ENCODE measurements at places on chromosomes 16 and 17. TPM values are rescaled to one million over a fixed set of nuclear protein-coding genes. Genes with fewer than 3 reads are reported as not detected.

- H3K27ac ChIP-seq = peak overlapping the region; percentile 81
- no peaks in the 10 kb centered on the region for H3K27me3 ChIP-seq
- peak overlapping the region; percentile 47 for H3K4me3 ChIP-seq
Observed at GRCh38 chr17:15659663-15660062, 24.4 kb downstream of the TRIM16 start.

DNA sequence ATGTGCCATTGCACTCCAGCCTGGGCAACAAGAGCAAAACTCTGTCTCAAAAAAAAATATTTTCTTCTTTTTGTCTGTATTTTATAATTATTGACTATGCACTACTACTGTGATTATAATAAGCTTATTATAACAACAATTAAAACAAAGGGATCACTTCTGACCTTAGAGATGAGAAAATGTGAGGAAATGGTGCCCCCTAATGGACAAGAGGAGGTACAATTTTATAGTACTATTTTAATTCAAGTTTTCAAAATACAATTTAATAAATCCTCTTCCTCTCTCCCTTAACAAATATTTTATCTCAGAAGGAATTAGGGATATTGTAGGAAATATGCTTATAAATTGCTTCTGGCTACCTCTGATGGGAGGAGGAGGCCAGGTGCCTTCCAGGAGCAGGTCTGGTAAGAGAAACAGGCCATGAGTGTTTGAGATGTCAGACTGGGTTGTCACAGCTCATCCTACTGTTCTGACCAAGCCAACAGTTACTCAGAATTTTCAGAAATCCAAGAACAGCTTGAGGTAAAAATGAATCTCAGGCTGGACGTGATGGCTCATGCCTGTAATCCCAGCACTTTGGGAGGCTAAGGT is 14.0 kb downstream of the VPS53 start:
- no peaks in the 10 kb centered on the region for H3K27me3 ChIP-seq
- H3K4me1 ChIP-seq = peaks cover 18% of the 10 kb centered on the region
- H3K4me3 ChIP-seq = no peak overlapping the region
- peaks cover 8% of the 10 kb centered on the region for H3K36me3 ChIP-seq
- no peak for DNase-seq
- H3K27ac ChIP-seq = no peak overlapping the region

DNA sequence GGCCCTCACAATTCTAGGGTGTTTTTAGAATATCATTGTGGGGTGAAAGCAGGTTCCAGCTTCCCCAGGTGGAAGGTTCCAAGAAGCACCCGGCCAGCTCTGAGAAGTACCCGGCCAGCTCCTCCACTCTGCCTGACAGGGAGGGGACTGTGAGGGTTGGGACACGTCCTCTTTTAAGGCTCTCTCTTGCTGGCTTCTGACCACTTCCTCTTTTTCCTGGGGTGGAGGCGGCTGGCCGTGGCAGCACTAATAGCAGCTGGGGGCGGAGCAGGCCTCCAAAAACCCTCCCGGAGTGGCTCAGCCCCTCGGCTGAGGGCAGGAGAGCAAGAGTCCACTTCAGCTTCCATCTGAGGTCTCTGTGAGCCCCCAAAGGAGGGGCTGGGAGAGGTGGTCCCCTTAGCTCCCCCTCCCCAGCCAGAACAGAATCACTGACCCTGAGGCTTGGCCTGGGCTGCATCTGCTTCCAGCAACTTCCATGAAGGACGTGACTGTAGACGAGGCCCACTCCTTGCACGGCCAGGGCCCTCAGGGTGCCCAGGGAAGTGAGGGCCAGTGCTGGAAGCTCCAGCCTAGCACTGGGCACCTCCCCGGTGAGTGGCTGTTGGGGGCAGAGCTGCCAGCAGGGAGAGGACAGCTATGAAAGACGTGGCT is 26.7 kb upstream of the PLCG2 start:
- no peaks in the 10 kb centered on the region for H3K36me3 ChIP-seq
- peaks cover 4% of the 10 kb centered on the region for H3K27me3 ChIP-seq
- DNase-seq = no peak
- no peaks in the 10 kb centered on the region for H3K4me1 ChIP-seq
- no peak overlapping the region for H3K27ac ChIP-seq

DNA sequence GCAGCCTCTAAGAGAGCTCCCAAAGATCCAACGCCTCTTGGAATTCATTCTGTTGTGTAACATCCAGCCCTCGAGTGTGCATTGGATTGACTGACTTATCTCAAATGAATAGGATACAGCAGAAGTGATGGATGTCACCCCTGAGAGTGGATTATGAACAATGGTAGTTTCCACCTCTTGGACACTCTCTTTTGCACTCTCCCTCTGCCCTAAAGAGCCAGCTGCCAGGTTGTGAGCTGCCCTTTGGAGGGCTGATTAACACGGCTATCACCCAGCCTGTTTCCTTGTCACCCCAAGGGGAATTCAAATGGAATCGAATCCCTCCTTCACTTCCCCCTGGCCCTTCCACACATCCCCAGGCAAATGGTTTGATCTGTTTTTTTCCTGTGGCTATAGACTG is 21.2 kb upstream of the HAPSTR1 start:
- no peak overlapping the region for H3K4me3 ChIP-seq
- no peaks in the 10 kb centered on the region for H3K4me1 ChIP-seq
- no peak for DNase-seq
- H3K27me3 ChIP-seq = no peaks in the 10 kb centered on the region
- H3K27ac ChIP-seq = no peak overlapping the region

DNA sequence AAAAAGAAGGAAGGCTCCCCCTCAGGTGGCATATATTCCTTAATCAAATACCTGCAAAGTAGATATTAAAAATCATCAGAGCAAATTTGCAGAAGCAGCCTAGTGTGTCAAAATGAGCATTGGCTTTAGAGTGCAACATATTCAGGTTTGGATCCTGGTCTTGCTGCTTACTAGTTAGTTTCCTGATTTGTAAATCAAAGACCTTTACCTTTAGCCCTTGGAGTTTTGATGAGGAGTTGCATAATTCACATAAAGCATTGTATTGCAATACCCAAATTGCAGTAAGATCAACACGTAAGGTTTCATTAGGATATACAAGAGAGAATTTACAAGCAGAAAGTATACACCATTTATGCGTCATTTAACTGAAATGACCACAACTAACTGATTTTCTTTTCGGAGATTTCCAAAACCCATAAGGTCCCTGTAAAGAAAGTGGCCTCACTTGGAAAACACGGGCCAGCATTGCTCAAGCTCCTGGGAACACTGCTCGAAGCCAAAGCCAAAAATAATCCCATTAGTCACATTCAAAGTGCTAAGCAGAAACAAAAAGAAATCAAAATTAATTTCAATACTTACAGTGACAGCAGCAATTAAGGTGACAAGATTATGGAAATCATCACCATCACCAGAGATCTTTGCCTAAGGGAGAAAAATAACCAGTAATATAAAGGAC is 415.9 kb upstream of the ERCC4 start:
- H3K27ac ChIP-seq = no peak overlapping the region
- H3K4me1 ChIP-seq = no peaks in the 10 kb centered on the region
- H3K36me3 ChIP-seq = no peaks in the 10 kb centered on the region

DNA sequence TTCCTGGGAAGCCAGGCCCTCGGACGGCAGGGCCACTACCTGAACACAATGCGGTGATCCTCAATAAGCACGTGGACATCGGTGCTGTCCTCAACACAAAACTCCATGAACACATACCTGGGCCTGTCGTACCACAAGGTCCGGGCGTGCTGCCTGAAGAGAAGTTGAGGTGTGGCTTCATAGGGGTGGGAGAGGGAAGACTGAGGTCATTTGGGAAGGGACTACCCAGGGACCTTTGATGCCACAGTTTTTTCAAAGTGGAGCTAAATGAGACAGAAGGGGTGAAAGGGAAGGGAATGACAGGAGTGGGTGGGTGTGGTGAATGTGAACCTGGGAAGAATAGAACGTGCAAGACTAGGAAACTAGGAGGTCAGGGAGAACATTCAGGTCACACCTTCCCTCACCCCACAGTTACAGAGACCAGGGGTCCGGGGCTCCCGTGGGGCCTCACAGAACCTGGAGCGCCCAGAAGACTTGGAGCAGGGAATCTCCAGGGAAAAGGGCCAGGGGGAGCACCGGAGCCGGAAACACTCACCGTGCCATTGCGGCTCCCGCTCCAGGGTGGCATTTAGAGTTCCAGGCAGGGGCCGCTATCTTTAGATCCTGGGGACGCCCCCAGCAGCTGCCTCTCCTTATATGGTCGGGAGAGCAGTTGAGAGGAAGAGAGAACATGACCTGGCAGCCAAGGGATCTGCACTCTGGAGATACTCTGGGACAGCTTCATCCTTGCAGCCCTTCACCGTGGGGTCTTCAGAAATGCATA is at the start of gene PTGES3L:
TSS of gene PTGES3L (minus strand) at position 570 of the 763 bp plus-strand sequence. CDS start at position 543, 27 bp downstream.
- H3K27ac ChIP-seq = peak within 1 kb of the TSS; percentile 98
- peak within 1 kb of the TSS; percentile 99 for H3K4me3 ChIP-seq
- peaks cover 5% of the 10 kb centered on the region for H3K36me3 ChIP-seq
- no peak for DNase-seq
- H3K27me3 ChIP-seq = no peaks in the 10 kb centered on the region
- H3K4me1 ChIP-seq = peaks cover 13% of the 10 kb centered on the region

DNA sequence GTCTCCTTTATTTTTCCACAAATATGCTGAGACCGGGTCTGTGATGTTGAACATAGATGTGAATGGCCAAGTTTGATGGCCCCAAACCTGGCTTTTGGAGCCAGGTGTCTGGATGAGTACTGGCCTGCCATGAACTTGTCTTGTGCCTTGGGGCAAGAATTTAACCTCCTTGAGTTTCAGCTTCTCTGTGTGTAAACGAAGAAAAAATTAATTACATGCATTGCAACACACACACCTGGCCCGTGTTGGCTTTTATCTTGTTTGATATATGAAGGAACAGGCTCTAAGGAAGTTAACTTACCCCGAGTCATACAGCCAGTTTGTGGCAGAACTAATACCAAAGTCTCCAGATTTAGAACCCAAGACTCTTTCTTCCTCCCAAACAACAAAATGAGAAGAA is 13.1 kb downstream of the FBXO39 start:
- no peaks in the 10 kb centered on the region for H3K36me3 ChIP-seq
- H3K27ac ChIP-seq = no peak overlapping the region
- H3K27me3 ChIP-seq = peaks cover 73% of the 10 kb centered on the region
- DNase-seq = no peak
- no peak overlapping the region for H3K4me3 ChIP-seq

DNA sequence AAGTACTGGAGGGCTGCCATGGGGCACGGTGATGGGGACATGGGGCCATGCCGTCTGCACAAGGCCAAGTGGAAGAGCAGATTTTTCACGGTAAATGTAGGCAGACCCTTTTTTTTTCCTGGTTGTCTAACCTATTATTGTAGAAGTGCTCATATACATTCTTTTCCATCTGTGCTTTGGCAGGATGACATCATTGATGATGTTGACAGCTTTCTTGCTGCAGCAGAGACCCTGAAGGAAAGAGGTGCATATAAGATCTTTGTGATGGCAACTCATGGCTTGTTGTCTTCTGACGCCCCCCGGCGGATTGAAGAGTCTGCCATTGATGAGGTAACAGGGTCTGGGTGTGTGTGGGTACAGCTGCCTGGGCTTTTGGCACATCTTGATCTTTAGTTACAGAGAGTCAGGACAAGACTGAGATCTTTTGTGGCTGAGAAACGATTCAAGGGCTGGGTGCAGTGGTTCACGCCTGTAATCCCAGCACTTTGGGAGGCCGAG is 23.3 kb upstream of the SLC5A10 start:
- DNase-seq = no peak
- H3K4me1 ChIP-seq = no peaks in the 10 kb centered on the region
- H3K27ac ChIP-seq = no peak overlapping the region

GRCh38 chr16:75108792-75109731 is 7.5 kb downstream of the LDHD start:
- H3K36me3 ChIP-seq = peaks cover 11% of the 10 kb centered on the region
- H3K27ac ChIP-seq = peak overlapping the region; percentile 18
- no peak for DNase-seq

GRCh38 chr17:37098910-37099664 is 150.3 kb downstream of the AATF start:
- no peak overlapping the region for H3K4me3 ChIP-seq
- peaks cover 11% of the 10 kb centered on the region for H3K4me1 ChIP-seq
- DNase-seq = no peak

DNA sequence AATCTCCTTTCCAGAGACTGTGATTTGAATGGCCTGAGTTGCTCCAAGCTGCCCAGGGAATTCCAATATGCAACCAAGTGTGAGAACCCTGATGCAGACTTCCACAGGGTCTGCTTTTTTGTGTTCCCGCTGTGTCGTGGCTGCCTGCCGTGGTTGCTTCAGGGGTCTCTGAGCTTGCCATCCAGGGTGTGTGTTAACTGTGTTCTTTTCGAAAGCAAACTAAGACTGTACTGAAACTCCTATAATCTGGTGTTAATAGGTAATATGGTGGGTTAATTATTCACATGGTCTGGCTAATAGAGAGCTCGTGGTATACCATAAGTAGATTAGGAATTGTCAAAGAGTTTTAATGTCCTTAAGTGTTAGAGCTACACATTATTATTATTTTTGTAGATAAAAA is 20.7 kb downstream of the UBN1 start:
- DNase-seq = no peak
- H3K27me3 ChIP-seq = no peaks in the 10 kb centered on the region

DNA sequence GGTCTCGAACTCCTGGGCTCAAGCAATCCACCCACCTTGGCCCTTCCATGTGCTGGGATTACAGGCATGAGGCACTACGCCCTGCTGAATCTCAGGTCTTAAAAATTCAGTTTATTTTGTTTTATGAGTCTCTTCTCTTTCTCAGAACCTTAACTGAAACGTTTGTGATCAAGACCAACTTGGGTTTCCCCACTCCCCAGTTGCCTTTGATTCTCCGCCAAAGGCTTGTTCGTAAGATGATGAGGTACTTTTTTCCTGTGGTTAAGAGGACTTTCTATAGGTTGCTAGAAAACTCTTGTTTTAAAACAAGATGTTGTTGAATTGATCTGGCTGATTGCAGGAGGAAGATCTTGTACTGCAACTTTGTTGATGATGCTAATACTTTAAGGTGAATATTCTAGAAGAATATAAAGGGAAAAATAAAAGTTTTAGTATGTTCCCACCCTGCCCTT is 11.7 kb downstream of the ABCC1 start:
- H3K27me3 ChIP-seq = no peaks in the 10 kb centered on the region
- DNase-seq = no peak
- H3K4me1 ChIP-seq = peaks cover 25% of the 10 kb centered on the region
- peak overlapping the region; percentile 39 for H3K27ac ChIP-seq

- peaks cover 42% of the 10 kb centered on the region for H3K4me1 ChIP-seq
- H3K4me3 ChIP-seq = no peak overlapping the region
- no peaks in the 10 kb centered on the region for H3K27me3 ChIP-seq
- DNase-seq = no peak
Observed at GRCh38 chr17:57869617-57870282, 19.9 kb upstream of the MRPS23 start.

GRCh38 chr17:79991924-79992648 is 43.6 kb downstream of the TBC1D16 start:
- H3K36me3 ChIP-seq = peaks cover 5% of the 10 kb centered on the region
- peaks cover 58% of the 10 kb centered on the region for H3K4me1 ChIP-seq
- H3K4me3 ChIP-seq = peak overlapping the region; percentile 72
- H3K27ac ChIP-seq = peak overlapping the region; percentile 81
- no peaks in the 10 kb centered on the region for H3K27me3 ChIP-seq
- DNase-seq = no peak

The CCL3 gene
- not detected for total RNA-seq

The ZP2 gene
- not detected for total RNA-seq

The C1QL1 gene
- total RNA-seq = 15.6 TPM

The PRR15L gene
- total RNA-seq = 32.5 TPM

The LRRC46 gene
- total RNA-seq = 0.64 TPM

The KLHL11 gene
- 20.5 TPM for total RNA-seq

The FAM171A2 gene
- 34.7 TPM for total RNA-seq

The NPIPB6 gene
- 2.2 TPM for total RNA-seq
